Fibroblast of skin of scalp (primary cell): ENCODE measurements at places on chromosomes 12 and 14.

GRCh38 chr14:73777420-73777819 is 63.2 kb upstream of the PNMA1 start:
- DNase-seq, result no peak

DNA sequence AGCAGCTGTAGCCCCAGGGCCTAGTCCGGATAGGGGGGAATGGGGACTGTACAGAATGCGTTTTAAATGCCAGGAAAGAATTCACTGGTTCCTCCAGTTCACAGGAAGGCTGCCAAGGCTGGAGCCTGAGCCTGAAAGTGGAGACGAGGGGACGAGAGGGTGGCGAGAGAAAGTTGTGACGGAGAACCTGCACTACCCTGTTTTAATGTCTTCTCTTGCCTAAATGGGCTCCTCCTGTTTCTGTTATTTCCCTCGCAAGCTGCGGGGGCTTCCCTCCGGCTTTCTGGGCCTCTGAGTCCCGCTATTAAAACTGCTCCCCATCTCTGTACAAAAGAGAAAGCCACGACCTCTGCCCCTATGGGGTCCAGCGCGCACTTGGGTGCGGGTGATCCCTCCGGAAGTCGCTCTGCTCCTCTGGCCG is 4.5 kb downstream of the C1QL4 start:
- no peak for DNase-seq

DNA sequence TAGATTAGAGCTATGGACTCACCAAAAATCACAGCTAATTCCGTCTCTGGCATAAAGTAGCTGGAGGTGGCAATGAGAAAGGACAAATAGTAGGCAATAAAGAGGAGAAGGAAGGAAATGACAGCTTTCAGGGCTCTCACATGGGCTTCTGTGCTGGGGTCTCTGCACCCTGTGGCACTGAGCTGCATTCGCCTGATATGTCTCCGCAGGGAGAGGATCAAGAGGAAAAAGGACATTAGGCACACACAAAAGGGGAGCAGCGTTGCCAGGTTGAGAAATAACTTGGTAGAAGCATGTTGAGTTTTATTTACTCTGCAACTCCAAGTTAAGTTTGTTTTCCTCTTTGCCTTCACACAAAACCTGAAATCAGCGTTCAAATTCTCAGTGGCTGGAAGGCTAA is 686 bp downstream of the TAS2R7 start:
- no peak for DNase-seq

- no peak for DNase-seq
These were observed 29.6 kb downstream of the TMX1 start for GRCh38 chr14:51269634-51270033.

DNA sequence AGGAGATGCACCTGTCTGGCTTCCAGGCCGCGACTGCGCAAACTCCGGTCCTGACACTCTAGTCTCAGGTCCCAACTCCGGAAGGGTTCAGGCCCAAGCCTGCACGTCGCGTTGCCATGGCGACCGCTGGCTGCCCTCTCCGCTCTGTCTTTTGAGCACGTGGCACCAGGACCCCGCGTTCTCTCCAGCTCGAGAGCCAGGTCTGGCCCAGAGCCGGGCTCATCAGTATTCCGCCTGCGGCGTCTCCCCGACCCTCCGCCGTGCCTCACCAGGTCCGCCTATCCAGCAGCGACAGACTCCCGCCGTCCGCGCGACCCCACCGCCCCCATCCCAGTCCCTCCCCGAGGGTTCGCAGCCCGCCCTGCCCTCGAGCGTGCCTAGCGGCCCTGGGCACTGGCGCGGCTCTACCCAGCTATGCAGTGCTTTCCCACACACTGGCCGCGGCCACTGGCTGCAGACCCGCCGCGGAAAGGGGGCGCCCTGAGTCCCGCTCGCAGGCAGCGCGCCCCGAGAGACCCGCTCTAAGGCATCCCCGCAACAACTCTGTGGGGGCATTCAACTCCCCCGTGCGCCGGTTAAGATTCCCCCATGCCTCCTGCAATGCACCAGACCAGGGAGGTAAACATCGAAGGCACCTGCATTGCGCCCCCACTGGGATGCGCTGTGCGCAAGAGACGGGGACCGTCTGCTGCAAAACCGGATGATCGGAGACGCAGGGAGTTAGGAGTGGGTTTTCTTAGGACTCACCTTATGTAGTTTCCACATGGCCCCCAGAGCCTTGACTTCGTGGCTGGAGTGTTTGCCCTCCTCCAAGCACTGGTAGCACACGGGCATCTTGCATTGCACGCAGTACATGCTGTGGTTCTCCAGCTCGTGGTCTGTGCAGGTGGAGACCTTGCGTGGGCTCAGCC is 1.3 kb downstream of the TRIM9 start:
- DNase-seq, result no peak

GRCh38 chr14:34211732-34212131 is 250.3 kb downstream of the SPTSSA start:
- no peak for DNase-seq

GRCh38 chr14:54627540-54628363 is 60.8 kb downstream of the SAMD4A start:
- peak; percentile 72 for DNase-seq

DNA sequence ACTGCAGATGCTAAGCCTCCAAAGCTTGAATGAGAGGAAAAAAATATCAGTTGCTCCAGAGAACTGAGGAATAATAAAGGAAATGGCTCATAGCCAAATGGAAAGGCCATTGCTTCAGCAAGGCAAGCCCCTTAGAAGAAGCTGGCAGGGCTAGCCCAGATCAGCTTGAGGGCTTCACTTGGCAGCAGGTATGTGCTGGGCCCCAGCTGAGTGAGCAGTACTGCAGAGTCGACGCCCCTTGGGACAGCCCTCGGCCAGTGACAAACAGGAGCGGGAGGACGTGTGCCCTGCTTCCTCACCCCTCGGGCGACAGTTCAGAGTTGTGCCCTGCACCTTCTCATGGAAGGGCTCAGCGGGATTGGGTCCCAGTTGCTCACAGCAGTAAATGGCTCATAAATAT is 1031.2 kb upstream of the TMEM132C start:
- no peak for DNase-seq

- no peak for DNase-seq
These were observed 2.1 kb downstream of the WASHC4 start for GRCh38 chr12:105109465-105110212.

- peak; percentile 50 for DNase-seq
These were observed 20.8 kb upstream of the PYROXD1 start for GRCh38 chr12:21416511-21417121.

DNA sequence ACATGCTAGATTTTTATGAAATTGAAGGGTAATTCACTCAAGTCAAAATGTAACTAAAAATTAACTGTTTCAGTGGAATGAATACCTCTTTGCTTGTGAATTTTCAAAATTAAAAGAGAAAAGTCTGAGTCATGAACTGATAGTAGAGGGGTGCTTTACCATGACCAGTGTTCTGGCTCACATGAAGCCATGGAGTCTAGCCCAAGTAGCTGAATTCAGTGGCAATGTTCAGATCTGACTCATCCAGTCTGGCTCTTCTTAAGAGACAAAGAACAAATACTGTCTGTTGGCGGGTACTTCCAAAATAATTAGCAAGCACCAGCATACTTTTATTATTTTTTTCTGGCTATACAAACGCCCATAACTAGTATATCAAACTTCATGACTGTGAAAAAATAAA is 366.3 kb upstream of the GARIN6 start:
- DNase-seq, result no peak

GRCh38 chr12:26001530-26001929 is 43.0 kb downstream of the RASSF8 start:
- no peak for DNase-seq

DNA sequence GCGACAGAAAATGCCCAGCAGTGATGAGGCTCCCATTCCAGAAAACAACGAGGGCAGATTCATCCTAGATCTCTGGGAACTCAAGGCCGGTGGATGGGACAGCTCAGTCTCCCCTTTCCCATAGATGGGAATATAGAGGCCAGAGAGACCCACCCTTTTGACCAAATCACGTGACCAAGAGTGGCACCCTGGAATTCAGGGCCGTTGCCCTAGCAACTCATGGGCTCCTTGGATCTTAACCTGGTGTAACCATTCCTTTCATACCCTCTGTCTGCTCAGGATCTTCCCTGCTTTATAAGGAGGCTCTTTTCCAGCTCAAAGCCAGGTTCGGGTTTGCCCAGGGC is 8.4 kb upstream of the LRTM2 start:
- DNase-seq, result no peak

GRCh38 chr12:34016361-34016760 is 5.9 kb upstream of the ALG10 start:
- no peak for DNase-seq

GRCh38 chr14:54815016-54815415 is 87.6 kb downstream of the GCH1 start:
- no peak for DNase-seq
